Kidney tubule cell (primary cell): ENCODE measurements at places on chromosomes 3 and 15.

DNA sequence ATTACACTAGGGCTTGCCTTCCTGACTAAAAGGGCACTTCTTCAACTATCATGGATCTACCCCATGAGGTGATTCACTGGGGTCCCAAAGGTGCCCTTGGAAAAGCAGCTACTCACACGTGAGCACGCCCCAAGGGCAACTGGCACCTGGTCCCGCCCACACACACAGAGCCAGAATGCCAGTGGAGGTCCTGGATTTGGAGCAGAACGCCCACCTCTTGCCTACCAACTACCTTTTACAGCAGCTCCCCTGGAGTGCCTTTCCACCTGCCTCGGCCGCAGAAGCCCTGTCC lies 1.8 kb upstream of the CTDSPL start:
- no peak for DNase-seq

- no peak for DNase-seq
Measured at GRCh38 chr3:144437989-144438388, 466.4 kb downstream of the DIPK2A start.

DNA sequence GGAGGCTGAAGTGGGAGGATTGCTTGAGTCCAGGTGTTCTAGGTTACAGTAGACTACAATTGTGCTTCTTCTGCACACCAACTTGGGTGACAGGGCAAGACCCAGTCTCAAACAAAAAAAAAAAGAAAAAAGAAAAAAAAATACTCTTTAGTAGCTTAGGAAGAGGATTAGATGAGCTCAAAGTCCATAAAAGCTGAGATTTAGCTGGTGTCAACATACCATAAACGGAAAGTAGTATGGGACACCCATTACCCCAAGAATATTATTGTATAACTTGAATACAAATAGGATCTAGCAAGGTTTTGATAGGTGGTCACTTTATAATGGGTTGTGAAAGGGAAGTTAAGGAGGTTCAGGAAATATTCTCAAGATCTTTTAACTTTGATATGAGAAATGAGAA lies 38.0 kb upstream of the ULK4 start:
- no peak for DNase-seq

- DNase-seq, result no peak
Measured at GRCh38 chr3:104275199-104275598, 1091.5 kb upstream of the ALCAM start.

DNA sequence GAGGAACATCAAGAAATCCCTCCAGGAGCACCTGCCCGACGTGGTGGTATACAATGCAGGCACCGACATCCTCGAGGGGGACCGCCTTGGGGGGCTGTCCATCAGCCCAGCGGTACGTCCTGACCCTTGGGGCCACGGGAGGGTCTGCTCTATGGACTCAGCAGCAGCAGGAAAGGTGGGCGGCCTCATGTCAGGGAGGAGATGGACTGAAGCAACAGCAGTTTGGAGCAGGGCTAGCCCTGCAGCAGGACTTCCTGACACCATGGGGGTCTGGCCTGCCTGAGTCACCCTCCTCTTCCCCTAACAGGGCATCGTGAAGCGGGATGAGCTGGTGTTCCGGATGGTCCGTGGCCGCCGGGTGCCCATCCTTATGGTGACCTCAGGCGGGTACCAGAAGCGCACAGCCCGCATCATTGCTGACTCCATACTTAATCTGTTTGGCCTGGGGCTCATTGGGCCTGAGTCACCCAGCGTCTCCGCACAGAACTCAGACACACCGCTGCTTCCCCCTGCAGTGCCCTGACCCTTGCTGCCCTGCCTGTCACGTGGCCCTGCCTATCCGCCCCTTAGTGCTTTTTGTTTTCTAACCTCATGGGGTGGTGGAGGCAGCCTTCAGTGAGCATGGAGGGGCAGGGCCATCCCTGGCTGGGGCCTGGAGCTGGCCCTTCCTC lies 24.2 kb downstream of the HDAC11 start:
- no peak for DNase-seq

DNA sequence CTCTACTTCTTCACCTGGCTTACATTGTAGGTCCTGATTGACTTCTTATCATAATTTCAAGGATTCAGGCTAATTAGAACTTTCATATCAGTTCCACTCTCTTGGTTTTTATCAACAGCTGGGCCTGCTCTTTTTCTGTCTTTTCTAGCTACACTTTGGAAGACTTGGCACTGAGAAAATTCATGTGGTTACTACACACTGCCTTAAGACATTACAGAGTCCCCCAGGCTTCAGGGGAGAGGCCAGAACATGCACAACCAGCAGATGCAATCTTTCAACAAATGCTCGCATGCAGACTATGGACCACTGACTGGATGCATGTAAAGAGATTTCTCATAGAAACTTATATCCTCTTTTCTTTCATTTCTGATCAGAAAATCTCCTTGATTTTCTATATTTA lies 423.5 kb downstream of the TUSC7 start:
- DNase-seq, result no peak

DNA sequence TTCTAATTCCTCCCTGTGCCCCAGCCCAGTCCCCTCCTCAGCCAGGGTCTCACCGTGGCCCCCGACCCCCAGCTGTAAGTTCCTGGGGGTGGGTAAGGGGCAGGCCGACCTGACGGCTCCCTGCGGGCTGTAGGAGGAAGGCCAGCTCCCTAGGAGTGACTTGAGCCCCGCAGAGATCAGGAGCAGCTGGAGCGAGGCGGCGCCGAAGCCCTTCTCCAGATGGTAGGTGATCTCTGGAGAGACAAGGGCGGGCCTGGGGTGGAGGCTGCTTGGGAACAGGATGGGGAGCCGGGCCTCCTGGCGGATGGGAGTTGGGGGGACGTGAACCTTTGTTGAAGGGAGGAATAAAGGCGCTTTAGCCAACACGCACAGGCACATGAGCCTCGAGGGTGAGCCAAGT lies 4.2 kb downstream of the SLC28A1 start:
- no peak for DNase-seq

DNA sequence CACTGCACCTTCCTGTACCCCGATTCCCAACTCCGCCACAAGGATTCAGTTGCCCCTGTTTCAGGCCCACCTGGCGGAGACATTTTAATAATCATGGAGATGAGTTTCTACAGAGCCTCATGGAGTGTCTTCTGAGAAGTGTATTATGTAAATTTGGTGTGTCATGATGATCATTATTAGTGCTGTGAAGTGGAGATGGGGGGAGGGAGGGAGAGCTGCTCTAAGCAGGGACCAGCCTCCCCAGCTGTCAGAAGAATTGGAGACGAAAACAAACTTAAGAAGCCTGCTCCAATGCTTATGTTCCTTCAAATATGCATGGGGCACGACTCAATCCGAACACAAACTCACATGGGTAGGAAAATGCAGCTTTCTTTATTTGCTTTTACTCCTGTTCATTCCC lies 127.8 kb downstream of the EPHB1 start:
- DNase-seq, result no peak

- no peak for DNase-seq
Measured at GRCh38 chr3:185024966-185025365, 127.9 kb downstream of the C3orf70 start.
